ENCODE measurements at places on chromosomes 2 and 18.
A peak's percentile ranks its signal among the peaks of the same experiment; 100 is the strongest.

DNA sequence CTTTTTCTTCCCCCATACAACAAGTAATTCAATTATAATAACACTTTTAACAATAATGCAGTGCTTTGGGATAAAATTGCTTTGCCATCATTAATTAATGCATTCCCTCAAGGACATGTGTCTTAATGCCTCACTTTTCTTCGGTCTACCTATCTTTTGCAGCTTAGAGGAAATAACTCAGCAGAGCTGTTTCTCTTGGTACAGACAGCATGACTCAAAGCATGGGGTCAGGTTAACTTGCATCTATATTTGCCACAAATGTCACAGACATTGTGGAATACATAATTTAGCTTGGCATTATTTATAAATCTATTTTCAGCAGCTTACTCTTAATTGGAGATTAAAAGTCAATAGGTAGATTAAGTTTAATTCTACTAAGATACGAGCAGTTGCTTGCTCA, 376.1 kb upstream of the CNTNAP5 start:
- no peak for DNase-seq

DNA sequence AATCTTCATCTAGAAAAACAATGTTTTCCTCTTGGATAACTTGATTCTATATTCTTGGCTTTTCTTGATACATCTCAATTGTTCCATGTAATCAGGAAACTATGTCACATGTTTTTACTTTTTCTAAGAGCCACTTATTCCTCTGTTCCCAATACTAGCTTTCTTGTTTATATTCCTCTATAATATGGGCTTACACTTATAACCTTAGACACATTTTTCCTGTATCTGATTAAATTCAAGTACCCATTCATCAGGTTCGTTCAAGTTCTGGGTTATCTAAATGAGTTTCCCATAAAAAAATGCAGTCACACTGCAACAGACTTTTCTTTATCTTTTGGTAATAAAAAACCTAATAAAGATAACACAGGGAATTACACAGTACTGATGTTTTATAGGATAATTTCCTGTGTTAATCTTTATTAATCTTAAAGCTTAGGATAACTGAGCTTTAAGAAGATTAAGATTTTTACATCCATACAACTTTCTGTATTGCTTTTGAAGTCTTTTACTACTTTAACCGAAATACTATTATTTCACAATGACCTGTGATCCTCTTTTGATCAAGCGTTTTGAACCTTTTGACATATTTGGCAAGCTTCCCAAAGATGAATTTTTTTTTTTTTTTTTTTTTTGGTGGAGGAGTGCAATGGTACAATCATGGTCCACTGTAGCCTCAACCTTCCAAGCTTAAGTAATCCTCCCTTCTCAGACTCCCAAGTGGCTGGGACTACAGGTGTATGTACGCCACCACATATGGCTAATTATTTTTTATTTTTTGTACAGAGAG, 44.3 kb upstream of the C2orf66 start:
- peak; percentile 28 for DNase-seq

GRCh38 chr2:169732583-169733358, 861 bp upstream of the KLHL23 start:
- DNase-seq, result no peak

GRCh38 chr2:8803658-8804379, 33.6 kb downstream of the KIDINS220 start:
- peak; percentile 92 for DNase-seq

DNA sequence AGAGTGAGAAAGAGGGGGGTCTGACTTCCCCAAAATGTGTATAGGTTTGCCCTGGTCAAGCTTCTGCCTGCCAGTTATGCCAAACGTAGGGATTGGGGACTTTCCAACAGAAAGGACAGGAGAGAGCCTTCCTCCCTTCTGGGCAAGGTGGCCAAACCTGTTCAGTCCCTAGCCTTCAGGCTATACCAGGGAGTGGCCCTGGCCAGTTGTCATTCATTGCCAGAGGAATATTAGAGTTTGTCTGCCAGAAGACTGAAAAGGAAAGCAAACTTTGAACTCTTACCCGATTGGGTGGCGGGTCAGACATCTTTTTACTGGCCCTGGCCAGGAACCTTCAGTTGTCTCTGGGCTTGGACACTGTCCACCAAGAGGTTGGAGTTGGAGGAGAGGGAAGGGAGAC, 22.1 kb downstream of the RAB3GAP1 start:
- no peak for DNase-seq

GRCh38 chr2:39665811-39666490, at the start of gene TMEM178A:
TMEM178A (plus strand) TSS chr2:39665917; CDS start chr2:39665975, 58 bp downstream.
- peak; percentile 19 for DNase-seq

- no peak for DNase-seq
Observed at GRCh38 chr2:974054-974453, 23.4 kb downstream of the SNTG2 start.
